ENCODE measurements at places on chromosomes 6 and 20.

DNA sequence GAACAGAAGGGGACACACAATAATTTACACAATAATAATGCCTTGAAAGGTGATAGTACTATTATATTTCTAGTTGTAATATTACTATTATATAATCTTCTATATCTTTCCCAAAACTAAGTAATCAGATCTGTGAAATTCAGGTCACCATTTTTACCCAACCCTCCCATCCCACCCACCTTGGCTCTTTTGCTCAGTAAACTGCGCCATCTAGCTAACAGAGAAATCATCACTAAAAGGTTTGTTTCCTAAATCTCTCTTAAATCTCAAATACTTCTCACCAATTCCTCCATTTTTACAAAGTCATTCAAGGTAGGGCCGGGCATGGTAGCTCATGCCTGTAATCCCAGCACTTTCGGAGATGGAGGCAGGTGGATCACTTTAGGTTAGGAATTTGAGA is 83.4 kb downstream of the CDK19 start:
- DNase-seq = no peak

DNA sequence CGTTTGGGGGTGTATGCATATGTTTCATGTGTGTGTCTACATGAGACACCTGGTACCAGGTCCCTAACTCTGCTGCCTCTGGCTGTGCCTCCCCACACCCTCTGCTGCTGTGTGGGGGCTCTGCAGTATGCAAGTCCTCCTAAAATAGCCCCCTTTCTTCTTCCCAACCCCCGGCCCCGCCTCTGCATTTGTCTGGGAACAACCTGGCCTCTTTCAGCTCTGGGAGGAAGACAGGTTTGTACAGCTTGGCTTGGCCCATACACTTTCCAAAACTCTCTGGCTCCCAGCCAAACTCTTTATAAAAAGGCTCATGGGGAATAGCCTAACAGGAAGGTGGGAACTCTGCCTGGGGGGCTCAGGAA is 27.1 kb upstream of the EMILIN3 start:
- DNase-seq = no peak

- no peak for DNase-seq
Observed at GRCh38 chr6:150729188-150729748, 129.6 kb downstream of the PLEKHG1 start.

DNA sequence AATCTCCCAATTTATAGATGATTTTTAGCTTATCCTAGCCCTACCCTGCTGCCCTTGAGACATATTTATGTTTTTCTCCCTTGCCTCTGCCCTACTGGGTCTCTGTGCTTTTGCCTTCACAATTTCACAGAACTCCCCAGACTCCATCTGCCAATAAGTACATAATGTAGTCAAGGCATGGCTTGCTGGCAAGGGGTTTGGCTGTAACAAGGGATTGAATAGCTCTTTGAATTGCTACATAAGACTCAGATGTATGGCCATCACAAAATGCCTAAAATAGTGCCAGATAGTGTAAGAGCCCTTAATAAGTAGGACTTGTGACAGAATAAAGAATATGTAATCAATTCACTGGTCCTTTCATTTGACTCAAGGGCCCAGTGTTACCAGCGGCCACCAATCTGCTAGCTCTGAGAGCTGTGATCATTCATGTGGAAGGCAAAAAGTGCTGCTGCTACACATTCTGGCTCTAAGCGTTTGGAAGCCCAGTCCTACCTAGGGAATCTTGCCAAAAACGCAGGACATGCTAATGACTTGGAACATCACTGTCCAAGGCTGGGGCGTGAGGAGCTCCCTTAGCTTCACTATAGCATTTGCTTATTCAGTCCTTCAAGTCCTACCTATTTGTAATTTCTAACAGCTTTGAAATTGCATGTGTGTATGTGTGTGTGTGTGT is 20.5 kb downstream of the CLVS2 start:
- no peak for DNase-seq

DNA sequence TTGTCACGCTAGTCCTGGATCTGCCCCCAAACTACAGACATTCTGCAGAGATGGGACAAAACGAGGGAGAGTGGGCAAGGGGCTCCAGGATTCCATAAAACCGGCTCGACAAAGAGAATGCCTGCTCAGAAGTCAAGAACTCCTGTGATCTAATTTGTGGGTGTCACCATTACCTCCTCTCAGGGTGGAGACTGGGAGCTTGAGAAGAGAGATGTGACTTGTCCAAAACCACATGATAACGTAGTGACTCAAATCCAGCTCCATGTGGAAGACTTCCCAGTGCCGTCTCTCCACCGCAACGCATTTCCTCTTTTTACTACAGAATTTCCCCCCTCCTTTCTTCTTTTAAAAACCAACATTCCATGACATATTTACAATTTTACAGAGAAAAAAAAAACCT is 44.3 kb downstream of the TRERF1 start:
- DNase-seq = no peak

- DNase-seq = no peak
Observed at GRCh38 chr6:129773304-129773703, 63.3 kb upstream of the ARHGAP18 start.

- DNase-seq = no peak
Observed at GRCh38 chr6:62528894-62529526, 243.0 kb upstream of the KHDRBS2 start.

- DNase-seq = no peak
Observed at GRCh38 chr20:64024141-64024990, 11.6 kb upstream of the C20orf204 start.

All from stimulated activated CD4-positive, alpha-beta T cell treated with anti-CD3 and anti-CD28 coated beads, Interleukin-4, amount 100 ng/mL, for 4 hours (primary cell).